Stimulated activated CD4-positive, alpha-beta T cell treated with anti-CD3 and anti-CD28 coated beads, Interleukin-1b, Interleukin-23, amount 100 ng/mL, for 24 hours (primary cell): ENCODE measurements at places on chromosomes 2 and 18.
A peak's percentile ranks its signal among the peaks of the same experiment; 100 is the strongest.

DNA sequence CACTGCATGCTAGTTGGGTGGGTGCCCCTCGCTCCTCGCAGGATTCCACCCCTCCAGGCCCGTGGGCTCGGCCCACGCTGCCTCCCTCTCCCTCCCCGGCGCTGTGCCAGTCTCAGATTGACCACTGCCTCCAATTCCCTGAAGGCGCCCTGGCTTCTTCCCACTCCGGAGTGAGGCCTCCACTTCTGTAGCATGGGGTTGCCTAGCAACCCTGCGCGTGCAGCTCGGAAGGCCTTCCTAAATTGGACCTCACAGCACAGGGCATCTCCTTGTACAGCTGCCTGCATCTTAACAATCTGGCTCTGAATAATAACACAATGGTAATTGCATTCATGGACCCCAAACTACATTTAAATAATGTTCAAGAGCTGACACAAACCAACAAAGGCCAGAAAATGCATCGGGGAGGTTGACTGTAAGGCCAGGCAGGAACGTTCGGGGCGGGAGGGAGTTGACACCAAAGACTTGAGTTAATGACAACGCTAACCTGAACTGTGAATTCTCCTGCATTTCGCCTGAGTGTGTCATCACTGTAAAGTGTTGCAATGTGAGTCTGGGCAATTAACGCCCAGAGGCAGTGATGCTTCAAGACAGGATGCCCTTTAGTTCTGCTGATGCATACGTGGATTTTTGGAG lies 222.9 kb downstream of the ZBTB7C start:
- no peak for DNase-seq

- DNase-seq, result no peak
These were observed 2.6 kb downstream of the LRRTM1 start for GRCh38 chr2:80302001-80302313.

GRCh38 chr2:67453310-67453709 lies 56.2 kb downstream of the ETAA1 start:
- DNase-seq, result no peak

DNA sequence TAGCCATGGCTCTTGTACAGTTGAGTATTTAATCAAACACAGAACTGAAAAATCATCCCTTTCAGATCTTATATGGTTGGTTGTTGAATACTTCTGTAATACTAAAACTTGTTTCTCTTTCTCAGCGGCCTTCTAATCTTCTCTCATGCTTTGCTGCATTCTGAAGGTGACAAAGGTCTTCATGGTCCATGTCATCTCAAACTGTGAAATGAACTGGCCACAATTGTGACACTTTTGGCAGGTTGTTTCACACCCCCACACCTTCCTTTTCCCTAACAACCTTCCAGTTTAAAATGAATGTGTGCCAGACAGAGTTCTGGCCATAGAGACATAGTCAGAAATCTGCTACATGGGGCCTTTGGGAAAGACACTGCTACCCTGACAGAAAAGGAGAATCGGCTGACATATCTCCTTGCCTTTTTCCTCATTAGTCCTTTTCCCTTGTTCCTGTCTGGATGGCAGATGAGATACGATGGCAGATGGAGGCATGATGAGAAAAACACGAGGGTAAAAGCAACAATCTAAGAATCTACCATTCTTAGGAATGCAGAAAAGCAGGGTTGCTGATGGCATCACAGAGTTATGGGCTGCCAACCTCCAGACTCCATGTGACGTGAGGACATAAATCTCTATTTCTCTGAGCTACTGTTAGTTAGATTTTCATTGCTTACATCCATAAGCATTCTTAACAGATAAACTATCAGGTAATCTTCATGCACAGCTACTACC lies 106.5 kb downstream of the PIGN start:
- DNase-seq, result no peak

DNA sequence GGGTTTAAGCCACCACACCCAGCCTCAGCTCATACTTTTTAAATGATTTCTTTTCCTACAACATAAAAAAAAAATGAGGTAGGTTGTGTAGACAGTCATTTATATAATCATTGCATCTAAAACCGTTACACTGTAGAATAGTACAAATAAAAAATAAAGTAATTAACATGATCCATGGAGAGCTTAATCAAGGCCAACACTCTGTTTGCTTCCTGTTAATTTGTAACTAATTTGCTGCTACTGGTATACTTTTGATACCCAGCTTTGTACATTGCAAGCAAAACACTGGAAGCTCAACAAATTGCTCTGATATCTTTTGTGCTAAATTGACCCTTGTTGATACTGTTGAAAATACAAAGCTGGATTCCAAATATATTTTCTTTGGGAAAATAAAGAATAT lies 20.2 kb upstream of the KCTD1 start:
- no peak for DNase-seq

DNA sequence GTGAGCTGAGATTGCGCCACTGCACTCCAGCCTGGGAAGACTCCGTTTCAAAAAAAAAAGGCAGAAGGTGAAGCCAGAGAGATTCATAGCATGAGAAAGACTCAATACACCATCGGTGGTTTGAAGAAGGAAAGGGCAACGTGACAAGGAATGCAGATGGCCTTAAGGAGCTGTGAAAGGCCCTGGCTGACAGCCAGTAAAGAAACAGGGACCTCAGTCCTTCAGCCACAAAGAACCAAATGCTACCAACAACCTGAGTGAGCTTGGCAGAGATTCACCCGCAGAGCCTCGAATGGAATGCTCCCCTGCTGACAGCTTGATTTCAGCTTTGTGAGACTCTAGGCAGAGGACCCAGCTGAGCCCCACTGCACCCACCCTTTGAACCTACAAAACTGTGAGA lies 154.9 kb upstream of the NDUFV2 start:
- DNase-seq, result no peak

- DNase-seq, result peak; percentile 85
These were observed 157.8 kb upstream of the SLC1A4 start for GRCh38 chr2:64831134-64831976.

GRCh38 chr18:34978533-34978893 lies 62.7 kb upstream of the MAPRE2 start:
- DNase-seq, result no peak

DNA sequence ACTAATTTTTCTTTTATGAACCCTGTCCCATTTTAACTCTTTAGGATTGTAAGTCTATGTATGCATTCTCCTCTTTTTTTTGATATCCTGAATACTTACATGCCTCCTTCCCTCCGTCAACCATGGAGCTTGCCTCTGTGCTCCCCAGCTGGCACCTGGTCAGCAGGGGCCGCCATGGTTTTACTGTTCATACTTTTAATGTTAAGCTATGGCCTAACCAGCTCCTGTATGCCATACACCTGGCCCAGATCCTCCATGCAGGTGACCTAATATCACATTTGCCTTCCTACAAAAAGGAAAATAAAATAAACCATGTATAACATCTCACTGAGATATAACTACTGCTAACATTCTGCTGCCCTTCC lies 283.1 kb upstream of the TRIB2 start:
- no peak for DNase-seq

DNA sequence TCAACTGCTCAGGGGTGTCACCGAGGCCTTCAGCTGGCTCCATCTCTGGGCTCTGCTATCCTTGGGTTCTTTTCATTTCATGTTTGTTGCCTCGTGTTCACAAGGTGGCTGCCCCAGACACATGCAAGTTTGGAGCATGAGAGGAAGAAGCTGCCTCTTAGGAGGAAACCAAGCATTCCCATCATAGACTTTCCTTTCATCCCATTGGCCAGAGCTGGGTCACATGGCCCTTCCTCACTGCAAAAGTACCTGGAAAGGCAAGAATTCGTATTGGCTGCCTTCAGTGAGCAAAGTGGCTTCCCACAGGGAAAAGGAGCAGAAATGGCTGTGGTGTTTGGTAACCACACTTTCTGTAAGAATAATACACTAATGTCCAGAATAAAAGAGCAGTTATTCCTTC lies 155.7 kb upstream of the RAB12 start:
- no peak for DNase-seq

DNA sequence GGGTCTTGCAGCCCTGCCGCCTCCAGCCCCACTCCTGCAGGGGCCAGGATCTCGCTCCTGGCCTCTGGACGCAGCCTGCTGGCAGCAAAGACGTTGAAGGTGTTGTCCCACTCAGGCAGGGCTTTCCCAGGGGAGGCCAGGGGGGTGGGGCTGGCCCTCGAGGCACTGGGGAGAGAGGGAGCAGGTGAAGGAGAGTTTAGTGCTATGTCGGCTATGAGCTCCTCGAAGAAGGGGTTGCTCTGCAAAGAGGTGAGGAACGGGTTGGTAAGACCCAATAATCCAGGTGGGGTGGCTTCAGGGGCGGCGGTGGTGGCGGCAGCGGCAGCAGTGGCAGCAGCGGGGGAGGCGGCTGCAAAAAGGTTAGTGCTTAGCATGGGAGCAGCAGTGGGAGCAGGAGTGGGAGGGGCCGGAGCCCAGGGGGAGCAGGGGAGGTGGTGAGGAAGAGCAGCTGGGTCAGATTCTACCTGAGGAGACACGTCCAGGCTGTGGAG lies 9.7 kb upstream of the SFXN5 start:
- DNase-seq, result no peak

GRCh38 chr2:107737756-107738155 lies 88.9 kb upstream of the RGPD4 start:
- DNase-seq, result no peak

- DNase-seq, result no peak
These were observed 62.6 kb downstream of the KCTD18 start for GRCh38 chr2:200447139-200447855.

DNA sequence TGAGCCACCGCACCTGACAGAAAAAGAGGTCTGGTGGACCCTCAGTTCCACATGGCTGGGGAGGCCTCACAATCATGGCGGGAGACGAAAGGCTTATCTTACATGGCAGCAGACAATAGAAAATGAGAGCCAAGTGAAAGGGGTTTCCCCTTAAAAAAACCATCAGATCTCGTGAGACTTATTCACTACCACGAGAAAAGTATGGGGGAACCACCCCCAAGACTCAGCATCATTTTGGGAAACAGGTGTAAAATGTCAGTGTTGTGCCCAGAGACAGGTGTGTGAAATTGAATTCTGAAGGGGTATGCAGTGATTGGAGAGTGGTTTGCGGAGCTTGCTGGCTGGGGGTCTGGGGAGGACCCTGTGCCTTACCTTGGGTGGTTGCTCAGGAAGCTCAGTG lies 4.6 kb upstream of the D2HGDH start:
- DNase-seq, result no peak
